ENCODE measurements at places on chromosomes 6 and 20. TPM values are rescaled to one million over a fixed set of nuclear protein-coding genes. Genes with fewer than 3 reads are reported as not detected.

The COX4I2 gene
- total RNA-seq: not detected

The HSPA12B gene
- total RNA-seq: not detected

The SLC22A2 gene
- total RNA-seq: not detected

The IMPG1 gene
- total RNA-seq: not detected

The GJA1 gene
- total RNA-seq: 237 TPM

The F13A1 gene
- total RNA-seq: not detected

The COL9A3 gene
- 2.3 TPM for total RNA-seq

The PACRG gene
- not detected for total RNA-seq

The MYMX gene
- total RNA-seq: not detected

The AMD1 gene
- 48.4 TPM for total RNA-seq

The DLK2 gene
- 0.86 TPM for total RNA-seq

The MRPL2 gene
- 40.9 TPM for total RNA-seq

The TUBB2B gene
- total RNA-seq: 11.0 TPM

The MMP24 gene
- total RNA-seq: 0.86 TPM

The ZBP1 gene
- total RNA-seq: not detected

The PPIL4 gene
- 21.6 TPM for total RNA-seq

The BHLHE23 gene
- total RNA-seq: not detected

The MMS22L gene
- total RNA-seq: 16.1 TPM

The CLPSL2 gene
- total RNA-seq: not detected

The TSBP1 gene
- not detected for total RNA-seq

The IL22RA2 gene
- not detected for total RNA-seq

The DDO gene
- 2.1 TPM for total RNA-seq

The OR2J3 gene
- not detected for total RNA-seq

The ETV7 gene
- not detected for total RNA-seq

The EEF1A2 gene
- not detected for total RNA-seq

The FNDC1 gene
- not detected for total RNA-seq

The SYCP2L gene
- total RNA-seq: not detected

The BEND6 gene
- 4.3 TPM for total RNA-seq

The CCDC170 gene
- total RNA-seq: 0.29 TPM

The AHCY gene
- total RNA-seq: 157 TPM

The ANKS1A gene
- 6.4 TPM for total RNA-seq

The THEMIS gene
- not detected for total RNA-seq

The PXDC1 gene
- 39.5 TPM for total RNA-seq

The CRNKL1 gene
- 18.1 TPM for total RNA-seq

The GNMT gene
- not detected for total RNA-seq

The ARID1B gene
- total RNA-seq: 11.8 TPM

The PKHD1 gene
- not detected for total RNA-seq

The HECA gene
- 11.7 TPM for total RNA-seq

The C4B gene
- total RNA-seq: 6.6 TPM

The LY86 gene
- not detected for total RNA-seq

The KHDRBS2 gene
- not detected for total RNA-seq

The SLC35B3 gene
- 20.9 TPM for total RNA-seq

The MATN4 gene
- total RNA-seq: not detected

Measured in myometrial cell (primary cell).